ENCODE measurements at places on chromosomes 13 and 19.

DNA sequence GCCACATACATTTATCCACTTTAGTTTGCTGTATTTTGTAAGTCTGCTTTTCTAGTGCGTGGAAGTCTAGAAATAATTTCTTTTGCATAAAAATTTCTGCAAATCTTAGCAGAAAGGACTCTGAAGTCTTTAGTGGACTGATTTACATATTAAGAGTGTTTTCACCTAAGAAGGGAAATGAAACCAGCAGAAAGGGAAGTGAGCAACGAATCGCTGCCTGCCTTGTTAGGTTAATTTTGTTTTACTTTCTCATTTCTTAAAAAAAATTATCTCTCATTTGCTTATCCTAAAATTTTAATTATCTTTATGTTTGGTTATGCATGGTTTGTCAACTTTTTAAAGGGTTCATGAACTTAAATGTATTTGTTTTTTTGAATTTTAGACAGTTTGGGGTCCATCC, 767 bp upstream of the GPR18 start:
- no peak for DNase-seq

DNA sequence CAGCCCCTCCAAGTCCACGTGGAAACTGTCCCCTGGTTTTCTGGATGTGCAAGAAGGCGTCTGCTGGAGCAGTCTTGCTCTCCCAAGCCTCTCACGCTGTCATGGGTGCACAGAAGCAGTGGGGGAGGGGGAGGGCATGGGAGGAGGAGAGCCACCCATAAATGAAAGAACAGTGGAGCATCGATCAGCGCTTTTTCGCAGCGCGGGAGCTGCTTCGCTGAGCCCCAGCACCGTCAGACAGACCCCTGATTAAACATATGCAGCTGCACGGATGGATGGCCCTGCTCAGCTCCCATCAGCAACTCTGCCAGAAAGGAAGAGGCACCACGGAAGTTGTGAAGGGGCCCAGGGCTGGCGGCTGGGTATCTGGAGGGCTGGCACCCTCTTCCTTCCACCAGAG, 264.9 kb downstream of the UQCRFS1 start:
- DNase-seq, result no peak

GRCh38 chr19:51919606-51920005, 7.7 kb upstream of the ZNF613 start:
- no peak for DNase-seq

DNA sequence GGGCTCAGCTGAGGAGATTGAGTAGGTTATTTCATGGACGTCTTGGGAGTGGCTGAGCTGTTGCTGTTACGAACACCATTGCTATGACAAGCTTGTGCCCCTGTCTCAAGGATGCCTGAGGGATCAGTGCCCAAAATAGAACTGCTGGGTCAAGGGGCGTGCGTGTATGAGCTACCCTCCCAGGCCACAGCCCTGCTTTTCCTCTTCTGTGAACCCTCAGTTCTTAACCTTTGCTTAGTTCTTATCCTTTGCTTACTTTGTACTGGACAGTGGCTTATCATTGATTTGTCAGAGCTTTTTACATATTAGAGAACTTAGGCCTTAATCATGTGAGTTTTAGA, 9.0 kb downstream of the ARHGAP45 start:
- no peak for DNase-seq

DNA sequence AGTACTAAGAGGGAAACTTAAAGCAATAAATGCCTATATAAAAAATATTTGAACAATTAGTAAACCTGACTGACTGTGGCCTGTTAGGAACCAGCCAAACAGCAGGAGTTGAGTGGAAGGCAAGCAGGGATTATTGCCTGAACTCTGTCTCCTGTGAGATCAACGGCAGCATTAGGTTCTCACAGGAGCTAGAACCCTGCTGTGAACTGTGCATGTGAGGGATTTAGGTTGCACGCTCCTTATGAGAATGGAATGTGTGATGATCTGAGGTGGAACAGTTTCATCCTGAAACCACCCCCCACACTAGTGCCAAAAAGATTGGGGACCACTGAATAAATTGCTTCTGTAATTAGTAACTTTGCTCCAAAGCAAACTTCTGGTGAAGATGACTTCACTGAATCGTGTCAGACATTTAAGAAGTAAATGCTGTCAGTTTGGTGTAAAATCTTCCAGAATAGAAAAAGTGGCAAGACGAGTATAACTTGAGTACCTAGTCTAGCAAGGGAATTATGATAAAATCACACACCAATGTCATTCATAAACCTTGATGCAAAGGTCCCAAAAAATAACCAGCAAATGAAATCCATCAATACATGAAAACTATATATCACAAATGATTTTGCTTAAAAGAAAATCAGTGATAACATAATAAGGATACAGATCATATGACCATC, 53.8 kb downstream of the SLC6A16 start:
- DNase-seq, result no peak

DNA sequence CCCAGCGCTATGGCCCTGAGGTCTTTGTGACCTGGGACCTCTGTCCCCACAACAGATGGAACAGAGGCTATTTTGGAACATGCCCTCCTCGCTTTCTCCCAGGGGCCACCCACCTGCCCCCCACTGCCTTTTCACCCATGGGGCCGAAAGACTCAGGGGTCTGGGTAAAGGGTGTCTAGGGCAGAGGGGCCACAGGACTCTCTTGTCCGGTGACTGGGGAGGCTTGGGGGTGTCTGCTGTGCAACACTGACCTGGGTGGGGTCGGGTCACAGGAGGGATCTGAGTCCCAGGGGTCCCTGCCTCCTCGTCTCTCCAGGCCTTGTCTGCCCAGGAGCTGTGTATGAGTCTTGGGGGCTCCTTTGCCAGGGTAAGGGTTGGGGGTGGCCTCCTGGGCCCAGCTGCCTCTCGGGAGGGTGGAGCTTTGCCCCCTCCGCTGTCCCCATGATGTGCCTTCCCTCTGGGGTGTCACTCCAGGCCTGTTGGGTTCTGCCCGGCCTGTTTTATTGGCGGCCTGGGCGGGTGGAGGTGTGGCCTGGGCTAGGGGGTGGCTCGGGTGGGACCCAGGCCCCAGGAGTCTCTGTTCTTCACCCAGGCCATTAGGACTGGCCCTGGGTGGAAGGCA, 2.1 kb downstream of the ARID3A start:
- no peak for DNase-seq

DNA sequence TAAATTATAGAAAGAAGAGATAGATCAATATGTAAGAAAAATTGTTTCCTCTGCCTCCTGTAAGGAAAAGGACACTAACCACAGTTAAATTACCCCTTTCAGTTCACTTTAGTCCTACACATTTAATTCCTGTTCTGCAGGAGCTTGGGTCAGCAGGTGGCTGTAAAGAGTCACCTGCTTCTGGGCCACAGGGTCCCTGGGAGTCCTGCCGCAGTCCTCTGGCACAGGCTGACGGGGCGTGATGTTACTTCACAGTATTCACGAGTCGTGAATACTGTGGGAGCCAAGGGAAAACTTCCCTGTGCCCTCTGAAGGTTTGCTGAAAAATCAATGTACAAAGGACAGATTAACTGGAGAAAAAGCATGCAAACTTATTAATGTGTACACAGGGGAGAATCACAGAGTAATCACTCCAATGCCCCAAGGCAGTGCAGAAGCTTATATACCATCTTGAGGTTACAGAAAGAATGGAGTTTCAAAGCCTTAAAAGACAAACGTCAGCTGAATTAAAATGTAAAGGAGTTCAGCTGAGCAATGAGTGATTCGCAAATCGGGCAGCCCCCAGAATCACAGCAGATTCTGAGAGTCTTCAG, 125.8 kb upstream of the TMTC4 start:
- DNase-seq, result no peak

DNA sequence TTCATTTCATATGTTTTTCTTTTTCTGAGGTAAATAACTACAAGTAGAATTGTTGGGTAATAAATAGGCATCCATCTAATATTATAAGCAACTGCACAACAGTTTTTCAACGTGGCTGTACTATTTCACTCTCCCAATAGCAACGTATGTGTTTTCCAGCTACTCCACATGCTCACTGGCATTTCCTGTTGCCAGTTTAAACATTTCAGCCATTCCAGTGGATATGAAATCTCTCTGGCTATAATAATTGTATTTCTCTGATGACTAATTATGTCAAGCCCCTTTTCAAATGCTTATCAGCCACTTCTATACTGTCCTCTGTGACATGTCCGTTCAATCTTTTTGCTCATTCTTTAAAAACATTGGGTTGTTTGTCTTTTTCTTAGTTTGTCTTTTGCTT, 26.8 kb upstream of the ALOX5AP start:
- no peak for DNase-seq

DNA sequence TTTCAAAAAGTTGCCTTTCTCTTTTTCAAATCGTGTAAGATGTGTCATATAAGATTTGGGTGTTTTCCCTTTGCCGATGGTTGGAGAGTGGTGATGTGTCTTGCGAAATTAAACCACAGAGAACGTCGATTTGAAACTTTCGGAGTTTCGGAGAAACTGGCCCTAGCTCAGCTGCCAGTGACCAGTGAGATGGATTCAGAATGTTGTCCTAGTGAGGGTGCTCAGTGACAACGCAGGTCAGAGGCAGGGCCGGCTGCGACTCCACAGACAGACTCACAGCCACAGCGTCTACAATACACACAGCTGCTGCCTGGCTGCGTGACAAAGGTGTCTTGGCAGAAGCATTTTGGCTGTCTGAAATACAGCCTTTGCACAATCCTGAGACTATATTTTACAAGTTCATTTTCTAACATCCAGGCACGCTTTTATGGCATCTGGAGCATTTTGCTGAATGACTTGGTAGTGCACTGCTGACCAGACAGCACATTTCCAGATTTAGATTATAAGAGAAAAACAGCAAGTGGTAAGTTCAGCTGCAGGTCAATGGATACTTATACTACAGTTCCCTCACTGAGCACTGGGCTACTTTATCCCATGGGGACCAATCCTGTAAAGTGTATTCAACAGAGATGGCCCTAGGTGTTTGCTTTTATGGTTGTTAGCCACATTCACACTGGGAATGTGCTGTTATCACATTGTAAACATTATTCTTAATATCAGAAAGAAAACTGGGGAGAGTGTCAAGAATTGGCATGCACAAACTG, 207.5 kb downstream of the KCNRG start:
- DNase-seq, result peak; percentile 33

GRCh38 chr19:55239004-55239403, 10.4 kb upstream of the TMEM86B start:
- no peak for DNase-seq

GRCh38 chr13:98399756-98400155, 177.2 kb downstream of the STK24 start:
- DNase-seq, result no peak

- no peak for DNase-seq
These were observed 41.7 kb downstream of the ELL start for GRCh38 chr19:18480006-18480691.

DNA sequence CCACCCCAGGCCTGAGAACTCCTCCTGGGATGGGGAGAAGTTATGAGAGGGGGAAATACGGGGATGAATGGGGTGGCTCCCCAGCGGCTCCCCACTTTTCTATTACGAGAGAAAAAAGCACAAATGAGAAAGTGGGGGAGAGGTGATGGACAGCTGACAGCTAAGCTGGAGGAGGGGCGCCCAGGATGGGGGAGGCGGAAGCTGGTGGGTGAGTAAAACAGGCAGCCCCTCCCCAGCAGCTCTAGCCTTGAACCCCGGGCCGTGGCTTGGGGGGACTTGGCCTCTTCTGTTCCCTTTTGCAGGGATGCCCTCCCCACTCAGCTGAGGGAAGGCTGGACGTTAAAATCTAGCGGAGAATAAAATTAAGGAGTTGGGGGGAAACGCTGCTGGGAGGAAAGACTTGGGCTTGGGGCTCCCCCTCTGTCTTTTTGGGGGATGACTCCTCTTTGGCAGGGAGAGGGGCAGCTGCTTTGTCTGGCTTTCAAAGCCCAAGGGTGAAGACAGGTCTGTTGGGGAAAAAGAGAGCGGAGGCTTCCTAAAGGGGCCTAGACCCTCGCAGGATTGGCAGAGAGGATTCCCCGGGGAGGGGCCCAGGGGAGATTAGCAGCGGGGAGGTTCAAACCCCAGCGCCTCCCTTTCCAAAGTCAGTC, 1.4 kb upstream of the SAMD1 start:
- DNase-seq, result no peak

- DNase-seq, result no peak
These were observed 1004.2 kb downstream of the UQCRFS1 start for GRCh38 chr19:28208745-28209144.

DNA sequence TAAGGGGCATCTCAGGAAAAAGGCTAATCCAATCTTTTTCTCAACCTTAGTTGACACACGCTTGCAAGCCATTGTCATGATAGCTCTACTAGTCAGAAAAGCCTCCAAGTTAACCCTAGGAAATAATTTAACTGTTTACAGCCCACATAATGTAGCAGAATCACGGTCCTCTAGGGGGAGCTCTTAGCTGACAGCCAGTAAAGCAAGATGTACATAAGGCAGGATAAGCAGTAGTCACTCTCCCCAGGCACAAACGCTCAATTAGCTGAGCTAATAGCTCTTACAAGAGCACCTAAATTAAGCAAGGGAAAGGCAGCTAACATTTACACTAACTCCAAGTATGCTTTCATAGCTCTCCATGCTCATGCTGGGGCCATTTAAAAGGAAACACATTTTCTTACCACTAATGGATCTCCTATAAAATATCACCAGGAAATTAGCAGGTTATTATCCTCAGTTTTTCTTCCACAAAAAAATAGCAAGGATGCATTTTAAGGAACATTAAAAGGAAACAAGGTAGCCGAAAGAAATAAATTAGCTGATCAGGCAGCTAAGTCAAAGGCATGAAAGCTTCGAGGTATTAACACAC, 33.7 kb upstream of the ZSCAN5A start:
- no peak for DNase-seq

- no peak for DNase-seq
These were observed 584.2 kb upstream of the SLITRK1 start for GRCh38 chr13:84466461-84466860.

DNA sequence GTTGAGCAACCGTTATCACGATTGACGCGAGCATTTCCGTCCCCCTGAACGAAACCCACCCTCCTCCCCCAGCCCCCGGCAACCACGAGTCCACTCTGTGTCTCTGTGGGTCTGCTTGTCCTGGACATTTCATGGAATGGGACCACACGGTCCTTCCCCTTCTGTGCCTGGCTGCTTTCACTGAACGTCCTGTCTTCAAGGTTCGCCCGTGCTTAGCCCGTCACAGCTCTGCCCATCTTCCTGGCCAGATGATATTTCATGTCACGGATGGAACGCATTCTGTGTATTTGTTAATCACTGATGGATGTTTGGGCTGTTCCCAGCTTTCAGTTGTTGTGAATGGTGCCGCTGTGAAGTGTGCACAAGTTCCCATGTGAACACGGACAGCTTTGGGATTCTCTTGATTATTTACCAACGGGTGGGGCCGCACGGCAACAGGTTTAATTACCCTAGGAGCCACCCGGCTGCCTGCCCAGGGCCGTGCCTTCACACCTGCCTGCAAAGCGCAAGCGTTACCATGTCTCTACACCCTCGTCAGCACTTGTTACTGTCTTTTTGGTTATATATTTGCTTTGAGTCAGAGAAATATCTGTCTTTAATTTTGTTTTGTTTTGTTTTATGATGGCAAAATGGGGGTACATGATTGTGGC, 42.5 kb downstream of the RASA3 start:
- no peak for DNase-seq

Data from SK-N-DZ (cell line).